HCT116 (cell line): ENCODE measurements at places on chromosomes 6 and 20. TPM values are rescaled to one million over a fixed set of nuclear protein-coding genes. Genes with fewer than 3 reads are reported as not detected.

GRCh38 chr20:40294175-40294574 is 394.9 kb downstream of the MAFB start:
- DNase-seq: no peak

DNA sequence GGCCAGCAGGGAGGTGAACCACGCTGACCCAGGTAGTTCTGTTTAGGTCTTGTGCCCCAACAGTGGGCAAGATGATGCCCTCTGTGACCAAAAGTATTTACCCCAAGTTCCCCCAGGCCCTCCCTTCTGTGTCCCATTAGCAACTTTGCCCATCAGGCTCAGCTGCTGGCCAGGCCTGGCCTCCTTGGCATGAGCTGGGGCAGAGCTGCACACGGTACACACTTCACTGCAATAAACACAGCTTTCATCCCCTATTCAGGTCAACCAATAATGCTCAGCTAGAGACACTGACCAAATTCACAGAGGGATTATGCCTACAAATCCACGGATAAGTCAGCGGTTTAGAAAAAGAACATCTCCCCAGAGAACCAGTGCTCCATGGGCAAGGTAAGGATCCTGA is 103.7 kb downstream of the SLC23A2 start:
- no peak for DNase-seq

- DNase-seq: no peak
These were observed 79.0 kb downstream of the SAMD3 start for GRCh38 chr6:130143709-130144108.

- DNase-seq: no peak
These were observed 52.5 kb upstream of the TAGAP start for GRCh38 chr6:159097256-159097655.

DNA sequence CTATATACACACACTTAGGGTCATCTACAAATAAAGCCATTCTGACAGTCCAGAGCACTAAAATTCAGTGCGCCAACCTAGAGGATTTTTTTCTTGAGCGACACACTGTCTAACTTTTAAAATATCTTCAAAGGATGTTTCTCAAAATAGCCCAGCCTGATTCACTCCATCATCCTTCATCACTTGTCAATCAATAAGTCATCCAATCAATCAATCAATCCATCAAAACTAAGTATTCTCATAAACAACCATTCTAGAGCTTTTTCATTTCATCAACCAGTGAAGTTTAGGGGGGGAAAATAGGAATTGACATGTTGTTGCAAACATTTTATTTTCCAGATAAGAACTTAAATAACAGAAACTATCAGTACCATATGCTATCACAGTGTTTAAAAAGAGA is 183.2 kb downstream of the HDGFL1 start:
- no peak for DNase-seq

SCUBE3 gene
- 0.05 TPM for total RNA-seq

- no peak for DNase-seq
These were observed 59.7 kb upstream of the GLP1R start for GRCh38 chr6:38988736-38989449.

TBX18 gene
- total RNA-seq: 14.4 TPM

- no peak for DNase-seq
These were observed 129.3 kb upstream of the TOP1 start for GRCh38 chr20:40899344-40899743.

DNA sequence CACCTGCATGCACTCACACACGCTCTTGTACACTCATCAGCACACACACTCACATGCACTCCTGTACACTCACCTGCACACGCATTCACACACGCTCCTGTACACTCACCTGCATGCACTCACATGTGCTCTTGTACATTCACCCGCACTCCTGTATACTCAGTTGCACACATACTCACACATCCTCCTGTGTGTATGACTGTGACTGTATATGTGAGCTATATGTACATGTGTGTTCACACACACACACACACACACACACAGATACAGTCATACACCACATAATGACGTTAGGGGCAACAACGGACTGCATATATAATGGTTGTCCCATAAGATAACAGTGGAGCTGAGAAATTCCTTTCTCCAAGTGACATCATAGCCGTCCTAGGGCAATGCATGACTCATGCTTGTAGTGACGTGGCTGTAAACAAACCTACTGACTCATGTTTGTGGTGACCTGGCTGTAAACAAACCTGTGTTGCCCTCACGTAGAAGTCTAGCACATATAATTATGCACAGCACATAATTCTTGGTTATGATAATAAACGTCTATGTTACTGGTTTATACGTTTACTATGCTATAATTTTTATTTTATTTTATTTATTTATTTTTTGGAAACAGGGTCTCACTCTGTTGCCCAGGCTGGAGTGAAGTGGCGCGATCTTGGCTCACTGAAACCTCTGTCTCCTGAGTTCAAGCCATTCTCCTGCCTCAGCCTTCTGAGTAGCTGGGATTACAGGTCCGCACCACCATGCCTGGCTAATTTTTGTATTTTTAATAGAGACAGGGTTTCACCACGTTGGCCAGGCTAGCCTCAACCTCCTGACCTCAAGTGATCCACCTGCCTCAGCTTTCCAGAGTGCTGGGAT is 22.8 kb upstream of the TAF4 start:
- peak; percentile 86 for DNase-seq

- no peak for DNase-seq
These were observed 135.4 kb upstream of the ECI2 start for GRCh38 chr6:4270776-4271175.

GRCh38 chr6:7413151-7413823 is 23.7 kb downstream of the RIOK1 start:
- DNase-seq: no peak

ETV7 gene
- total RNA-seq: 1.0 TPM

TAGAP gene
- 0.30 TPM for total RNA-seq

- no peak for DNase-seq
These were observed 114.9 kb upstream of the PTPN1 start for GRCh38 chr20:50395251-50395729.

MUCL3 gene
- total RNA-seq: 0.15 TPM

DNA sequence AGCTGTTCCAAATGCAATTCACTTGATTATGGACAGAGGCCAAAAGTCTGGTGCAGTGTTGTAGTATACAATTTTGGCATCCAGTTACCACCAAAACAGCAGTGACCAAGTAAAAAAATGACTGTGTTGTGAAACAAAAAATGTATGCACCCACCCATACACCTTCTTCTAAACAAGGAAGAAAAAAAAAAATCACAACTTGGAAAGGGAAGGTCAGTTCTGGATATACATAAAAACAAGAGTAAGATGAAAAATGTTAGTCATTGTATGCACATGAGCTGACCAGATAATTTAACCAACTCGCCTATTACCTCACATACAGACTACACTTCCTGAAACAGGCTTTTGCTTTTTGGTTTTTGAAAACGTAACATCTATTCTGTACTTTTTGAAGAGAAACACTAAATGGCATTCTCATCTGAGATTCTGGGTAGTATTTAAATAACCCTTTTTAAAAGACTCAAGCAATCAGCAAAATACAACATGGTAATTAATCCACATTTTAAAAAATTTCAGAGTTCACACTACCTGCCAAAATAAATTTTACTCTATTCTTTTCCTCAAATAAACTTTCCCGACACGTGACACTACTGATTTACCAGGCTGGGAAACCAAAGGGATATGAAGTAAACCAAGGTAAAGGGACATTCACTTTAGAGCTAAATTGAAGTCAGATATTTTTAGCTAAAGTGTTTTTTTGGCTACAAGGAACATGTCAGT is 141.6 kb upstream of the SHLD1 start:
- no peak for DNase-seq

DNA sequence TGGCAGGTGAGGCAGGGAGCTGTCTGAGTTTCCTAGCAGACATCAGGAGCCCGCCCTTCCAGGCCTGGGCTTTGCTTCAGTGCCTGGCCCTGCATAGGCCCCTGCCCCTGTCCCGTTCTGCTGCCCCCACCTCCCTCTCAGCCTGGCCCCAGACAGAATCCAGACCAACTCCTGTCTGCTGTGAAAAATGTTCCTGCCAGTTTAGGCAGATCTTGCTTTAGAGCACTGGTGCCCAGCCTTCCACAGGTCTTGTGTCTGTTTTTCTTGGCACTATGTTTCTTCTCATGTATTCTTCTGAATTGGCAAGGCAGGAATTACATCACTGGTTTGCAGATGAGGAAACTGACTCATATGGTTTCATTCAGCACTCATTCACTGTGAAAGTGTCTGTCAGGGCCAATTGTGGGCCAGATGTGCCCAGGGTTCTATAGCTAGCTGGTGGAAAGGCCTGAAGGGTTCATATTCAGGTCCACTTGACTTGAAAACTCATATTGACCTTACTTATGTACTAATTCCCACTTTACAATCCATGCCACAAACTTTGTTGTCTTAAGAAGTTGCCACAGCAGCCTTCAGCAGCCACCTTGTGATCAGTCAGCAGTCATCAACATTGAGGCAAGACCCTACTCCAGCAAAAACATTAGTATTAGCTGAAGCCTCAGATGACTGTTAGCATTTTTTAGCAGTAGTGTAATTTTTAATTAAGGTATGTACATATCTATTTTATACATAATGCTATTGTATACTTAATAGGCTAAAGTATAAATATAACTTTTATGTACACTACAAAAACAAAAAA is 40.5 kb downstream of the HLA-F start:
- no peak for DNase-seq

- DNase-seq: no peak
These were observed 12.8 kb upstream of the ELOVL2 start for GRCh38 chr6:11056871-11057270.

MACROD2 gene
- total RNA-seq: 3.7 TPM

- DNase-seq: no peak
These were observed 41.0 kb downstream of the TMEM242 start for GRCh38 chr6:157282284-157282683.

CASS4 gene
- 0.17 TPM for total RNA-seq

DNA sequence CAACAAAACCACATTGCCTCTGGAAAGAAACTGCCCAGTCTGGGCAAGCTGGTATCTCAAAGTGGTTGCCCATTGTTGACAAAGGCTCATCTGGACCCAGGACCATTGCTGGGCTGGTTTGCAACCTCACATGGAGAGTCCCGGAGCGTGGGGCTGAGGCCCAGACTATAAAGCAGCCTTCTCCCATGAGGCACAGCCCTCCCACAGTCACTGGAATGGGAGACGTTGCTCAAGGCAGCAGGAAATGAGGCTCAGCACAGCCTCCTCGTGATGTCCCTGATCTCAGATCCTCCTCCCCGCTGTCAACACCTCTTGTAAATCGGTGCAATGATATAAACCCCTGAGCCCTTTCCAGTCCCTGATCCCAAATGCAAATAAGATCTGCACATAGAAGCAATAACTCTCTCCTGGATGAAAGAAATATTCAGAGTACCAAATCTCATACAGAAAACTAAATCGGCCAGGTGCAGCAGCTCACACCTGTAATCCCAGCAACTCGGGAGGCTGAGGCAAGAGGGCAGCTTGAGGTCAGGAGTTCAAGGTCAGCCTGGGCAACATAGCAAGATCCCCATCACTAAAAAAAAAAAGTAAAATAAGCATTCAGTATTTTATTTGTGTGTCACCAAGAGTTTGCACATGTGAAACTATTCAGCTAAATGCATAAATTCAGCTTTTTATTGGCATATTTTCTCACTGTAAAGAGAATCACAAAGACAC is 103.0 kb upstream of the RREB1 start:
- DNase-seq: no peak

DNA sequence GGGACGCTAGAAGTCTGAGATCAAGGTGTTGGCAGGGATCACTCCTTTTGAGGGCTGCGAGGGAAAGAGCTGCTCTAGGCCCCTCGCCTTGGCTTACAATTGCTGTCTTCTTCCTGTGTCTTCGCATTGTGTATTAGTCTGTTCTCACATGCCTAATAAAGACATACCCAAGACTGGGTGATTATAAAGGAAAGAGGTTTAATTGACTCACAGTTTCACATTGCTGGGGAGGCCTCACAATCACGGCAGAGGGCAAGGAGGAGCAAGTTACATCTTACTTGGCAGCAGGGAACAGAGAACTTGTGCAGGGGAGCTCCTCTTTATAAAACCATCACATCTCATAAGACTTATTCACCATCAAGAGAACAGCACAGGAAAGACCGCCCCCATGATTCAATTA is 102.5 kb upstream of the ASF1A start:
- no peak for DNase-seq

DNA sequence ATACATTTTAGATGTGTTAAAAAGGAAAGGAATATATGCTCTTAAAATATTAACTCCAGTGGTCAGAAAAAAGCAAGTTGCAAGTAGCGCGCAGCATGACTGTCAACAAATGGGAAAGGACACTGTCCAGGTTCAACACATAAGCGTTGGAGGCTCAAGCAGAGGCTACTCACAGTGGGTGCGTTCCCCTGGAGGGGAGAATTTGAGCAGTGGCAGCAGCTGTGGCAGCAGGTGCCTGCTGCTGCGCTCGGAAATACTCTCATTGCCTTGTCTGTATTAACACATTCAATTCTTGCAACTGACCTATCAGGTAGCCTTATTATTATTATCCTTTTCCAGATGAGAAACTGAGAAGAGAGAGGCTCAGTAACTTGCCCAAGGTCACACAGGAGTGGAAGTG is 21.9 kb upstream of the CCN6 start:
- DNase-seq: no peak

GSTA2 gene
- total RNA-seq: not detected

DNA sequence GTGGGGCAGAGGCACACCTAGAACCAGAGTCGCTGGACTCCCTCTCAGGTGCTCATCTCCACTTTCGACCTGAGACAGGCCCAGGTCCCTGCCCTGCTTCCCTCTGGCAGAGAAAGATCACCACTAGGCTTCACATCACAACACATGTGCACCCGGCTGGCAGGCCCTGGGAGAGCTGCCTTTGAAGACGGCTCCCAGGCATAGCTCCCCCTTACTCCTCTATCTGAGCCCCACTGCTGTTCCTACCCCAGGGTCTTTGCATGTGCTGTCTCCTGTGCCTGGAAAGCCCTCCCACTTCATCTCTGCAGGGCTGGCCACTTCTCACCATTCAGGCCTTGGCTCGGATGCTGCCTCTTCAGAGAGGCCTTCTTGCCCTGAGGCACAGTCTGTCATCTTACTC is 89.2 kb downstream of the NOL4L start:
- DNase-seq: no peak

- DNase-seq: no peak
These were observed 149.8 kb downstream of the EYS start for GRCh38 chr6:65557224-65557623.

DNA sequence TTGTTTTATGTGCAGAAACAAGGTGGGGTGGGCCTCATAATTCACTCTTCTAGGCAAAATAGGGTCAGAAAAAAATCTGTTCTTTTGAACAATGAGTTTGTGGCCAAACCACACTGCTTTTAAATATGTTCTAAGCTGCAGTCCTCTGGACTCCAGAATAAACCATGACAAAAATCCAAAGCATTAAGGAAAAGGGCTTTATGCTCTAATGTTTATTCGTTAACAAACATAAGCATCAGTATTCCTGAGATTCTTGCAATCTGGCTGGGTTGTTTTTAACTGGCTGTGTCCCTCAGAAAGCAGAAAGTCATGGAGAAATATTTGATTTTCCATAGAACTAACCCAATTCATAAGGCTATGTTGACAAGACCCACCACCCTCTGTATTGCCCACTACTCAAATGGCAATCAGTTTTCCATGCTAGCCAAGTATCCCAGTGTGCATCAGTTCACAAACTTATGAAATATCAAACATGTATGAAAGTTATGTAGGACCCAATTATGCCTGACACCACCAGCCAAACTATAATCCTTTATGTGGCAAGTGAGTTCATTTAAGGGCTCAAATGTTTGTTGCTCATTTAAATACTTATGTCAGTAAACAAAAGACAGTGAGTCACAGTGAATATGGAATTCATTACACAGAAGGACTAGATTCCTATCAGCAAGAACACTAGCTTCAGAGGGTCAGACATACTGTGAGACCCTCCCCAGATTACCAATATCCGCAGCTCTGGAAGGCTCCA is 45.1 kb downstream of the PKHD1 start:
- no peak for DNase-seq
